ENCODE measurements at places on chromosomes 16 and 17.
A peak's percentile ranks its signal among the peaks of the same experiment; 100 is the strongest.

DNA sequence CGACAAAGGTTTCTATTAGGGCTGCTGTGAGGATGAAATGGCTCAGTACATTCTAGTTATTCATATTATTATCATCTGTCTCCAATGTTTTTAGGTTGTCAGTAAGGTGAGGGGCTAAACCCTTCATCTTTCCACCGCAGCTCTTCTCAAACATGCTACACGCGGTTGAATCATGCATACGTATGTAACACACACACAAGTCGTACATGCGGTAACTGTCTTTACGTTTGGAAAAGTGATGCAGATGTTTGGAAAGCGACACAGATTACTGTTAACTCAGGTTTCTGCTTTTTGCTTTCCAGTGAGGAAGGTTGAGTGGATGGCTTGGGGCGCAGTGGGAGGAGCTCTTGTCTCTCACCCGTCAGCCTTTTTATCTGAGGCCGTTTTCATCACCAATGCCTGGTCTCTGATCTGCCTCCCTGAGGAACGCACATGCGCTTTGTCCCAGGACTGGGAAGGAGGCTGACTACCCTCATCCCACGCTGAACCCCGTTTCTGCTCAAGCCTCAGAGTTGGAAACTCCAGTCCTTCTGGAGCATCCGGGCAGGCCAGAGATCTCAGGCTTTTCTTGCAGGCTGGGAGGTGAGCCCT is 3.2 kb upstream of the FOXL1 start:
- no peak for DNase-seq

- DNase-seq, result peak; percentile 53
These were observed 43.3 kb downstream of the PGS1 start for GRCh38 chr17:78421534-78422266.

DNA sequence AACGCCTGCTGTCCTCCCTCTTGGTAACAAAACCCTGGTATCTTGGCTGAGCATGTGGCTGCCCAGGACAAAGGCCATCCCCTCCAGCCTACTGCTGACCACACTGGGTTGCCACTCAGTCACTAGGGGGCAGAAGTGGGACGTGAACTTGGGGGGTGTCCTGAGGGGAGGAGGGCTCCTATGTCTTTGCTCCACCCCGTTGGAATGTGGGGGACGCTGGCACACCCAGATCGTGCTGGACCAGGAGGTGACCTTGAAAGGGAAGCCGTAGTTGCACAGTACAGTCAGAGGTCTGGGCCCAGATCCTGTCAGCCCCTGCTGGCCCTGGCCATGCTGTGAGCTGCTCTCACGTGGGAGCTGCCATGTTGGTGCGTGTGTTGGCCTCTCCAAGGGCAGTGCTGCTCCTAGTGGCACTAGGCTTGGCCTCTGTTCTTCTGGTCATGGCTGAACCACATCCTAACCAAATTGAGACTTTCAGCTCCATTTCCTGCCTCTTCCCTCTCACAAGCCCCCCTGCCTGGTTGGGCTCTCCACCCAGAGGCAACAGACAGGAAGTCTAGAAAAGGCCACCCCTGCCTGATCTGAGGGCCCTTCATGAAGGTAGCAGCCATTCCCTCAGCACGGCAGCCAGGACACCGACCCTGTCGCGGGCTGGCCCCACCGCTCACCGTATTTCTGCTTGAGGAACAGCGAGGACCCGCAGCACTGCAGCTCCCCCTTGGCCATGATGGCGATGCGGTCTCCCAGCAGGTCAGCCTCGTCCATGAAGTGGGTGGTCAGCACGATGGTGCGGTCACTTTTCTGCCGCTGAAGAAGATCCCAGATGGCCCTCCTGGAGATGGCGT is 29.0 kb upstream of the RNPS1 start:
- DNase-seq, result no peak

DNA sequence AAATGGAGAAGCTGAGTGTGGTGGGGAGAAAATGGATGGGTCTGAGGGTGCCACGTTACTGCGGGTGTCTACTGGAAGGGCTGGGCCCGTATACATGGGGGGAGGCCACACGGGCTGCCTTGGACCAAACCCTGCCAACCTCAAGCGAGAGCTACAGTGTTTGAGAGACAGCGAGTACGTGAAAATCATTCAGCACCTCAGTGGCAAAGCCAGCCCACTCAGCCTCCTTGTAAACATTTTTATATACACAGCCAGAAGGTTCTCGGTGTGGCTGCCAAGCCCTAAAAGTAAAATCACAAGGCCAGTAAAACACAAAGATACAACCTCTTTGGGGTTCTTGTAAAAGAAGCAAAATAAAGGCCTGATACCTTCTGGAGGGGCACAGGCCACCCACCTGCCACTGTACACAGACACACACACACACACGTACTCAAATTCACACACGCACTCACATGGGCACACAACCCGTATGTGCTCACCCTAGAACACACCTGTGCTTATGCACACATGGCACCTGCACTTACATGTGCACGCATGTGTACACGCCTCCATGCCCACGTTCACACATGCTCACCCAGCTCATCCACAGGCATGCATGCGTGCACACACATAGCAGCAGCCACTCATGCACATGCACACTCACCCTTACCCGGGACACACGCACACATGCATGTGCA is 102.8 kb downstream of the GSG1L start:
- DNase-seq, result no peak

- no peak for DNase-seq
These were observed 20.9 kb upstream of the CALB2 start for GRCh38 chr16:71337631-71338030.

GRCh38 chr16:14494396-14494966 is 135.6 kb downstream of the PARN start:
- DNase-seq, result no peak

DNA sequence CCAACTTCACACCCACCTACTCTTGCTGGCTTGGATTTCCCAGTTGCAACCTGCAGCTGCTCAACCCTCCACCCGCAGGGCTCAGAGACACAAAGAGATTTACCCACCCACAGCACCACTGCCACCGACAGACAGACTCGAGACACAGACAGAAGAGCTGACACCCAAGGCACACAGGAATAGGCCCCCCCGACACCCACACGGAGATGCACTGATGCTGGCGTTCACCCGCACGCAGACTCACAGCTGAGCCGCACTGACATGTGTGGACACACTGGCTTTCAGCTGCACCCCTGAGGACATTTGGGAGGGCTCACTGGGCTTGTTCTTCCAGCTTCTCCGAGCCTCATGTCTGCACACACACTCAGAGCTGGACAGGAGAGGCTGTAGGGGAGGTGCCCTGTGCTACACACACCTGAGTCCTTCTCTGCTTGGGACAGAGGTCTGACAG is 8.2 kb downstream of the STX1B start:
- no peak for DNase-seq

DNA sequence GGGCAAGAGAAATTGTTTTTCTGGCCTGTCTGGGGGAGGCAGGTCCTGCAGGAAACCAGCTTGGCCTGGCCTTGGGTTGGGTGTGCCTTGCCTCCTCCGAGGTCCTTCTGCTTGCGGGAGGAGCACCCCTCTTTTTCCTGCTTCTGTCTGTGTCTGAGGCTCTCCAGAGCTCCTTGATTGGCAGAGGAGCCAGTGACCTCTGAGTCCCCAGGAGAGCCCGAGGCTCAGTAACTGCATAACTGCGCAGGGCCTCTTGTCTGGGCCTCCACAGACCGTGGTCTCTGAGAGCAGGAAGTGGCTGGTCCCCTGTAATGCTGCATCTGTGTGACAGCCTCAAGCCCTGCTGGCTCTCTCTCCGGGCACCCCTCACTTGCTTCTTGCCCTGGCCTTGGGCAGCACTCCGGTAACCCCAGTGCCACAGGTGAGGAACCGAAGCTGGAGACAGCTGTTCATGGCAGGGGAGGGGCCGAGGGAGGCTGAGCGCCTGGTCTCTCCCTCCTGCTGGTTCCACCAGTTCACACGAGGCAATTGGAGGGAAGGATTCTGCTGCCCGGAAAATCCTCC is 1.6 kb downstream of the CAPN15 start:
- no peak for DNase-seq

- no peak for DNase-seq
These were observed 5.8 kb downstream of the FOXL1 start for GRCh38 chr16:86584071-86584685.

DNA sequence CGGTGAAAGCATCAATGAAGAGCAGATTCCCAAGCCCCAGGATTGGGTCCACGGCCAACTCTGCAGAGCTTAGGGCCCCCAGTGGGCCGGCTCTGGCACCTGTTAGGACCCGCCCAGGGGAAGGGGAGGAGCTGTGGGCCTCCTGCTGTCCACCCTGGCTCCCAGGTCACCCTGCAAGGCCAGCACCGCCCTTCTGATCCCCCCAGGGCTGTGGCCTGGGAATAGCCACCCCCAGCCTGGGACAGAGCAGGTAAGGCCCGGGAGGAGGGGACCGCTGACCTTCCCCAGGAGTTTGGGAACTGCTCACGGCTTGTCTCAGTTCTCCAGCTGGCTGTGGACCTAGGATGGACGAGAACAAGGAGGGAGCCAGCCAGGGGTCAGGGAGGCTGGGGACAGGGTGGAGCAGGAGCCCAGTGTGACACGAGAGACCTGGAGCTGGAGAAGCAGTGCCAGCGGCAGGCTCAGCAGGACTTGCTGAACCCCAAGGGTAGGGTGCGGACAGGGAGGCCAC is 39.3 kb upstream of the SLC38A10 start:
- no peak for DNase-seq

DNA sequence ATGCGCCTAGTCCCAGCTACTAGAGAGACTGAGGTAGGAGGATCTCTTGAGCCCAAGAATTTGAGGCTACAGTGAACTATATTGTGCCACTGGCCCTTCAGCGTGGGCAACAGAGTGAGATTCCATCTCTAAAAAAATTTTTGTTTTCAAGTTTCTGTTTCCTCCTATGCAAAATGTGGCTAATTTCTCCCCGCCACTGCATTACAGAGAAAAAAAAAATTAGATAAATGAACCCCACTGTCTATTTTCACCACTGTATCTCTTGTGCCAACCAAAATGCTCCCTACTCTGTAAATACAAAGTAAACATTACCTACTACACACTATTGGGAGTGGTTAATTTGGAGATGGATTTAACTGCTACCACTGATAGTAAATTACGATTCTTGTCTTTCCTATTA is 2.0 kb downstream of the MARF1 start:
- DNase-seq, result no peak

GRCh38 chr16:3490911-3491629 is 4.2 kb downstream of the C16orf90 start:
- DNase-seq, result no peak

Measured in stimulated activated CD8-positive, alpha-beta memory T cell treated with anti-CD3 and anti-CD28 coated beads, Interleukin-7, amount 100 ng/mL, for 48 hours (primary cell).